Caco-2 (cell line): ENCODE measurements at places on chromosomes 5 and 9. TPM values are rescaled to one million over a fixed set of nuclear protein-coding genes. Genes with fewer than 3 reads are reported as not detected.

DNA sequence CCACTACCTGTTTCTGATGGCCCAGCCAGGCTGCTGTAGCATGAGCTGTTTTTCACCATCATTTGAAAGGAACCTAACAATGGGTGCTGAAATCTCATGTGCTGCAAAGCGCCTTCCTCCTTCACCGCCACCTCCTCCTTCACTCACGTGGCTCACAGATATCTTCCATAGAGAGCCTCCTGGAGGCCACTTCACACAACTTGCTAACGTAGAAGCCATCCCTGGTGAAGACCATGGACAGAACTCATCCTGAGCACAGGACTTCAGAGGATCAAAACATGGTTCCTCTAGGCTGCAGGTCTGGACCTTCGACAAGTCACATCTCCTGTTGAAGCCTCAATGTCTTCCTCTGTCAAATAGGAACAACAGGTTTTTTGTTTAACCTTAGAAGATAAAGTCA is 155.5 kb upstream of the RAD23B start:
- DNase-seq, result no peak

DNA sequence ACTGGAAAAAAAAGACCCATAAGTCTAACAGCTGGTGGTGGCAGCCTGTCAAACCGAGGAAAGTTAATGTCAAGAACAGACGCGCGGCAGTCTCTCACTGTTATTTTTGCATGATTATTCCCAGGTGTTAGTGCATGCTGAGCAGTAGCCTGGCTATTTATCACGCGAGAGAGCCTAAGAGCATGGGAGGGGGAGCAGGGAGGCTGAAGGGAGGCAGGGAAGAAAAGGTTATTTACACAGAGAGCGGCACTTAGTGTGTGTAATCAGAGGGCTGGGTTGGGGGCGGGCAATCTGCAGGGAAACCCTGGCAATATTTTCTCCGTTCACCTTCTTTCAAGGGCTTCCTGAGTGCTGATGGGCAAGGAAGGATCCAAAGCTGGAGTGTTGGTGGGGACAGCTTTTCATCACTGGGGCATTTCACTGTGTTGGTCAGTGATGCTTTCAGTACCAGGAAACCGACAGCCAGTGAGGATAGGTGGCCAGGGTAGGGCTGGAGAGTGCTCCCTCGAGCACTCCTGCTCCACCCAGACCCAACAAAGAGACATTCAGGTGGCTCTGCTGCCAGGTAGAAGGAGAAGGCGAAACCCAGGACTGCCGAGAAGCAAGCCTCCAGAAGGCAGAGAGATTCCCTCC is 39.6 kb downstream of the ZNF608 start:
- peak; percentile 53 for DNase-seq

- no peak for DNase-seq
These were observed 7.2 kb downstream of the SNAPC4 start for GRCh38 chr9:136392538-136393449.

The IL4 gene
- total RNA-seq, result not detected in 2 replicates

DNA sequence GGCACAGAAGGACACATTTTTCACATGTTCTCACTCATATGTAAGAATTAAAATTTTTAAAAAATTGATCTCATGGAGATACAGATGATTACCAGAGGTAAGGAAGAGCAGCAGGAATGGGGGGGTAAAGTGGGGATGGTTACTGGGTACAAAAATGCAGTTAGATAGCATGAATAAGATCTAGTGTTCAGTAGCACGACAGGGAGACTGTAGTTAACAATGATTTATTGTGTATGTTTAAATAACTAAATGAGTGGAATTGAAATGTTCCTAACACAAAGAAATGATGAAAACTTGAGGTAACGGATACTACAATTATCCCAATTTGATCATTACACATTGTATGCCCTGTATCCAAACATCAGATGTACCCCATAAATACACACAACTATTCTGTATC is 15.2 kb upstream of the TGFBI start:
- no peak for DNase-seq

DNA sequence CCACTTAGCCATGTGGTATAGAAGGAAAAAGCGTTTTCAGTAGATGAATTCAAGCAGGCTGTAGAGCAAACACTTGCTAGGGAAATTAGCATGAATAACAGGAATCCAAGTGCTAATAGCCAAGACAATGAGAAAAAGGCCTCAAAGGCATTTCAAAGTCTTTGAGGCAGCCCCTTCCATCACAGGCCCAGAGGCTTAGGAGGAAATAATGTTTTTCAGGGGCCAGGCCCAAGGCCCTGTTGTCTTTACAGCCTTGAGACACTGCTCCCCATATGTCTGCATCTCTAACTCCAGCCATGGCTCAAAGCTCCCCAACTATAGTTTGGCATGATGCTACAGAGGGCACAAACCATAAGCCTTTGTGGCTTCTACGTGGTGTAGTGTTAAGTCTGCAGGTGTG is 563.5 kb downstream of the TAF11L14 start:
- no peak for DNase-seq

GRCh38 chr5:14595189-14595588 is 13.6 kb downstream of the OTULINL start:
- no peak for DNase-seq

The HTR1A gene
- not detected in 2 replicates for total RNA-seq

The C5orf46 gene
- total RNA-seq, result 0.63 TPM in 1 of 2 replicates, not detected in the other

The BARHL1 gene
- total RNA-seq, result not detected in 2 replicates

The NR5A1 gene
- total RNA-seq, result 0.09 TPM in 1 of 2 replicates, not detected in the other

GRCh38 chr5:87190687-87191086 is 77.0 kb upstream of the RASA1 start:
- DNase-seq, result no peak

DNA sequence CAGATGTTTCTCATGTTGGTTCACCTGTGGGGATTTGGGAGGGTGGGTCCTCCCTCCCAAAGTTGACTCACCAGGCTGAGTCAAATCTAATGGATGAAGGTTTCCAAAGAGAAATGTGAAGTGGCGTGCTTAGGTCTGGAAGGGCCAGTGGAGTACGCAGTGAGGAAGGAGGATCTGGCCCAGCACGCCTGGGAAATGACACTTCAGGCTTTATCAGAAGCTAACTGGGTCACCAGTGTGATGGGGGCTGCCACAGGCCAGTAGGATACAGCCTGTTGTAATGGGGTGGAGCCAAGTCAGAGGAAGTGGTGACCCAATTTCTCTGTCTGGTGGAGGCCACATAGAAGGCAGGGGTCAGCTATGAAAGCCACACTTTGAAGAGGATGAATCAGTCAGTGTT is 18.0 kb downstream of the POLR1E start:
- DNase-seq, result no peak

DNA sequence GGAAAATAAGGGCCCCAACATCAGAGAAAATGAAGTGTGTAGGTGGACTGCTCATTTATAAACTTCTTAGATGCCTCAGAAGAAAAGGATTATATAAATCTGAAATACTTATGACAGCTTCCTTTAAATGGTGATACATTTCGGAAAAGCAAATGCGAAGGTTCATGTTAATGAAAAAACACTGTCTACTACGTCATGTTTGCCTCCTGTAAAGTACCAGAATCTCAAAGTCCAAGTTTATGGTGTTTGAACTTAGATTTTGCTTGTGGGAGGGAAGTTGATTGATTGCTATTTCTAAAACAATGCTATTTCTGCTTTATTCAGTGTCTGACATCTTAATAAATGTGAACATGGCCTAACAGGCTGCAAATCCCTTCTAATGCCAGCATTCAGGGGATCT is 514.6 kb downstream of the ZNF608 start:
- DNase-seq, result no peak

GRCh38 chr5:88675168-88675707 is 207.7 kb downstream of the MEF2C start:
- DNase-seq, result no peak

GRCh38 chr5:150461231-150461630 is 11.7 kb upstream of the RPS14 start:
- DNase-seq, result no peak

GRCh38 chr5:141680751-141681201 is 1.3 kb downstream of the ARAP3 start:
- no peak for DNase-seq

- no peak for DNase-seq
These were observed 26.3 kb downstream of the STARD4 start for GRCh38 chr5:111486055-111486454.

DNA sequence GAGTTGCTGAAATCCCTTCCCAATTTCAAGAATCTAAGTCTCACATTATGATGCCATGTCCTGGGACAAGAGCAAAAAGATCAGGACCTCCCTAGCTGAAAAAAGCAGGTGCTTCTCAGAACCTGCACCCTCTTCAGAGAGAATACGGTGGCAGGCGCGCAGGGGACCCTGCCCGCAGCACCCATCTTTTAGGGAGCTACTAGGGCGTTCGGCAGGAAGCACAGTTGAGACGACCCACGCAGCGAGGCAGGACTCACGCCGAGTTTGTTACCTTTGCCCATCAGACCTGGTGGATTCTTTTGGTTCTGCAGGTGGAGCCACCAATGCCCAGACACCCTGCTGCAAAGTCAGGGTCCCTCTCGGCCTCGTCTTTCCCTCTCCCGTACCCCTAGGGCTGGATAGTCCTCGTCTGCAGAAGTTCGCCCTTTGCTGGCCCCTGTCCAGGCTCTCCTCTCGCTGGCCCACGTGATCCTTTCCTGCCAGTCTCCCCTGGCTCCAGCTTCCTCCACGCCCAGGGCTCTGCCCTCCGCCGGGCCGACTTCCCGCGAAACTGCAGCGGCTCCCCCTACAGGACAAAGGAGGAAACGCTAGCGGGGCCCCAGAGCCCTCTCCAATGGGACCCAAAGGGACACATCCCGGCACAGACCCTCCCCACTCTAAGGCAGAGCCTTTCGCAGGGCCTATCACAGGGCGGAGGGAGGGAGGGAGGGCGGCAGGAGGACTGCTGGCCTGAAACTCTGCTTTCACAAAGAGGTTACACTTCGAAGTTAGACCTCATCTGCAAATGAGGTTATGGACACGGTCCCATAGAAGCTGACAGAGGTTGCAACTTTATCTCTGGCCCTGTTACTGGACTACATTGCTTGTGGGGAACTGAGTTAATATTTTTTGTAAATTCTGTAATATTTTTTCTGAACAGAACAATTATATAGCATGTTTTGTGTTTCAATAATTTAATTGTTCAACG is 28.8 kb downstream of the TMEM174 start:
- DNase-seq, result peak; percentile 94

GRCh38 chr5:67032921-67033664 is 163.5 kb downstream of the CD180 start:
- DNase-seq, result no peak

DNA sequence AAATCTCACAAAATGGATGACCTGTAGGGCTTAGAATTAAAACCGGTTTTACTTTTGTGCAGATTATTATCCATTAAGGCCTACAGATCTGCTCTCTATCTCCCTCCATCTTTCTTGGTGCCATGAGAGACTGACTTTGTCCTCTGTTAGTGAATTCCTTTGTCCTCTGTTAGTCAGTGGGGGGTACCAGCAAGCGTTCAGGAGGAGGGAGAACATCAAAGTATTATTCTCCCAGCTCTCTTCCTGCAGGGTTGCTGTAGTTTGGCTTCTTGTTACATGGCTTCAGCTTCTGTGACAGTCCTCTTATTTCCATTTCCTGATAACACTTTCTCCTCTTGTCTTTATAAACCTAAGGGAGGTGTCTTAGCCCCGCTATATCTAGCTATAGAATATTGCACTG is 850.5 kb upstream of the SEMA6A start:
- DNase-seq, result no peak

- no peak for DNase-seq
These were observed 47.1 kb upstream of the RAI14 start for GRCh38 chr5:34608859-34609648.

The EIF4EBP3 gene
- 7.6 and 8.0 TPM in 2 replicates for total RNA-seq

DNA sequence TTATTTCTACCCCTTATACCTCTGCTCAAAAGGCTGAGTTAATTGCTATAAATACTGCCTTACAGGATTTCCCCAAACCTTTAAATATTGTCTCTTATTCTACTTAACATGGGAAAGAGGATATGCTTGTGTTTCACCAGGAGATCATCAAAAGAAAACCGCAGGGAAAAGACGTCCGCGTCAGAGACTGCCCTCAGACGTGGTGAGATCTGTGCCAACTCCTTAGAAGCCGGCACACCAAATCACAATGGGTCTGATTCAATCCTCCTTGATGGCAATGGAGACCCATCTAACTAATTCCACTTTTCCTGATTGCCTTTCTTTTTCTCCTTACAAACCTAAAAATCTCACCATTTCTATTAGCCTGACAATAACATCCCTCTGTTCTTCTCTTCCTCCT is 55.0 kb downstream of the SH3PXD2B start:
- no peak for DNase-seq

DNA sequence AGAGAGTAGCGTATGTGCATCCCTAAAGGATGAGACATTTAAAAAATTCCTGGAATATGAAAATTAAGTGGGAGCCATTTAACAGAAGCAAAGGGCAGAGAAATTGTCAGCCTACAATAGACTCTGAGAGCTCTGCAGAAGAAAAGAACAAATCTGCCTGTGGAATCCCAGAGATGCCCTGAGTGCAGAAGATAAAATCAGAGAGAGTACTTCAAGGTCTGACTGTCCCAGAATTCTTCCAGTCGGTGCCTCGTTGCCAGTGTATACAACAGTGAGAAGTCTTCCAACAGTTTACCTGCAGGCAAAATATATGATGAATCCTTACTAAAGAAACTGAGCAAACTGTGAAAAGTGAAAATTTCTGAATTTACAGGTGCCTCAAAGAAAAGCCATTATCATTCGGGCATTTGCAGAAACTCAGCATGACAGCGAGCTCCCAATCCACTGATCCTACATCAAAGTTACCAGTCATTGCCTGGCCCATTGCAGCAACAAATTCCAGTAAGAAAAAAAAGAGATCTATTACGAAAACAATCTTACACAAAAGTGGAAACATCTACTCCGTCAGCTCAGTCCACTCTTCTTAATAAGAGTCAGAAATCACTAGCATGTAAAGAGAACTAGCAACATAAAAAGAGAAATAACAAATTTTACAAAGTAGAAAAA is 92.8 kb upstream of the VCAN start:
- no peak for DNase-seq

DNA sequence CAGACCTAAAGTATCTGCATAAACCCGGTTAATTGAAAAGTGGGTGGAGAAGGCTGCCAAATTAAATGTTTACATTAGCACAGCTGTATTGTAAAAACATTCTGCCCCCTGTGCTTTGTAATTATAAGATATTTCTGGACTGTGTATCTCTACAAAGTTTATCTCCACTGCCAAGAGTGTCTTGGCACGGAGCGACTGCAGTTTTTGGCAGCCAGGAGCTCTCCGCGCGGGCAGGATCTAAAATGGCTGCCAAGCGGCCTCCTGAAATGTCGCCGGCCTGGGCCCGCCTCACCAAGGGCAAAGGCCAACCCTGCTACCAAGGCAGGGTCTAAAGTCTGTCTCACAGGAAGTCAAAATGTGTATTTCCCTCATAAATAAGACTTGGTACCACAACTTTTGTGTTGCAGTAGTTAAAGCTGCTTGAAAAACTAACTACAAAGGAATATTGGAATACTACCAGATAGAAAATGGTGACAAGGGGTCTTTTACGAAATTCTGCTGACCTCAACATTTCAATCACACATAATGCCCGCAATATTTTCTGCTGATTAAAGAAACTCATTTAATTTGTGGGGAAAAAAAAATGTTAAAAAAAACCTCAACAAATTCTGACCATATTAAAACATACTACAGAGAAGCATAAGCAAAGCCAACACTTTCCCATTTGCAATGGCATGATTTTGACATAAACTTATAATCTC is 110.4 kb downstream of the NFIB start:
- no peak for DNase-seq
